Right kidney (tissue), 9 donors: ENCODE measurements at places on chromosomes 7 and 10.

DNA sequence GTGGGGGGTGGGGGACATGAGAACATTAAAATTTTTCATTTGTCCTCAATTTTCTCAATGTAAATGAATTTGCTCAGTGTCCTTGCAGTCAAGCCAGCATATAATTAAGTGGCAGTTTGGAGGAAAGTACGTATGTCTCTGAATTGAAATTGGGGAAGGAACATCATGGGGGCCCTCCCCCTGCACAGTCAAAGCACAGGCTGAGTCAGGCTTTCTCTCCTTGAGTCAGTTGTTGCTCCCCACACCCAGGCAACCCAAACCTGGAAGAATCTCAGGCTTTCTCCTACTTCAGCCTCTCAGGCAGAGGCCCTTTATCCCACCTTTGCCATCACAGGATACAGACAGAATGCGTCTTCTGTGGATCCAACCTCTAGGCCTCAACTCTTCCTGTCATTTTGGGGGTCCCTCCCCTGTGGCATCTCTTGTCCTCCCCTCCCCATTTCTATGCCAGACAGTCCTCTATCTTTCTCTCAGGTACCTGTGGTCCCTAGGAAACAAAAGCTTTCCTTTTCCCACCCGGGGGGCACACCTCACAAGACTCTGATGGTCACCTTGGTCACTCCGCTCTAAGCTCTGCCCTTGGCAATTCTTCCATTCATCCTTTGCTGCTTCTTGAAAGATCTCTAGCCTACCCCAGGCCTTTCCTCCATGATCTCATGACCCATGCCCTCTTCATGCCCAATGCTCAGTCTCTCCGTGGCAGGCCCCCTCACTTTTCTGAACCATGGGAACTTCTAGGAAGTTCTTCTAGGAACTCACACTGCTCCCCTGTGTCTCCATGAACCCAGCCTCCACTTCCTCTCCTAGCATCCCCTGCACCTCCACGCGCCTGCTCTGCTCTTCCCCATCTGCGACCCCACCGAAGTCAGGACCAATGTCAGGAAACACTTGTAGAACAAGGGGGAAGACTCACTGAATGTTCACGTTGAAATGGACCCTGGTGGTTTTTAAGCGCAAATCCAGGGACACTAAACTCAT, 40.4 kb downstream of the CREB3L2 start:
- DNase-seq, result no peak

GRCh38 chr7:135308583-135309327, 75.1 kb downstream of the STRA8 start:
- DNase-seq, result no peak

- no peak for DNase-seq
Observed at GRCh38 chr10:44300666-44301649, 83.9 kb downstream of the CXCL12 start.

- no peak for DNase-seq
Observed at GRCh38 chr7:140610204-140611165, 30.1 kb downstream of the DENND2A start.

DNA sequence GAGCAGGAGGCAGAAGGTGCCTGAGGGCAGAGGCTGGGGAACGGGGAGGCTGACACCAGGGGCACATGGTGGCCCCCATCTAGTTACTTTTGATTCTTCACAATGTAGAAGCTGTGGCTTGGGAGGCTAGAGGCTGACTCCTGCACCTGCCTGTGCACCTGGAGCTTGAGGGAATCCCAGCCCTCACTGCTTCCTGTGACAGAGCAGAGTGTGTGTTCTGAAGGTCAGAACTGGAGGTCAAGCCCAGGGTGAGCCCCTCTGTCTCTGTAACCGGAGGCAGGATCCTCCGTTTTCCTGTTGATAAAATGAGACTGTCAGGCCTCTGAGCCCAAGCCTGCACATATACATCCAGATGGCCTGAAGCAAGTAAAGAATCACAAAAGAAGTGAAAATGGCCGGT, 124.8 kb downstream of the ACTR3B start:
- DNase-seq, result no peak

GRCh38 chr7:92244808-92245486, 767 bp downstream of the KRIT1 start:
- no peak for DNase-seq

GRCh38 chr7:92765725-92766124, 70.6 kb downstream of the CDK6 start:
- no peak for DNase-seq

DNA sequence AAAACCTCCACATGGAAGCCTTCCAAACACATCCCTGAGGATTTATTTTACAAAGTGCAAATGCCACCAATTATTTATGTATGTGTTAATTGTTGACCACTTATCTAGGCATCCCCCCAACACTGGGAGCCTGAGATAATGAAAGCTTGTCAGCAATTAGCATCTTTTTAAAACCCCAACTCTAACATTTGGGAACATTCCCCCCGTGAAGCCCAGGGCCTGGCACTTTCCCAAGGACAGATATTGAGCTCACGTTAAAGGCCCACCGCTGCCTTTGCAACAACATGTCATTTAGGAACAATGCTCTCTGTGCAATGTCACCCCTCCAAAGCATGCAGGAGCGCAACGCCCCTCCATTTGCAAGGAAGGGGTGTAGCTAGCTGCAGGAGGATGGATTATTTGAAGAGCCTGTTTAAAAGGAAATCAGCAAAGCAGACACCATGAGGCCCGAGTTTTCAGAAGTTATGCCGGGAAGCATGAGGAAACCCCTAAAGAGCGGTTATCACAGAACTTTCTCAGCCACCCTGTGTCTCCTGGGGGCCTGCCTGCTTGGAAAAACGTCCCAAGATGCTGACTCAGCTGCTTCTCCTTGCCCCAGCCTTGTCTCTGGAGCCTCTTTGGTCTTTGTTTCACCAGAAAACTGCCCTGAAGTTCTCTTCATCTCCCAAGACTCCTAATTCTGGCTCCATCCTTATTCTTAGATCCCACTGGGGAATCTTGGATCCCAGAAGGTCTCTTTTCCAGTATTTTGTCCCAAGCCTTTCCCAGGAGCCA, 444.1 kb downstream of the GRID1 start:
- DNase-seq, result no peak

DNA sequence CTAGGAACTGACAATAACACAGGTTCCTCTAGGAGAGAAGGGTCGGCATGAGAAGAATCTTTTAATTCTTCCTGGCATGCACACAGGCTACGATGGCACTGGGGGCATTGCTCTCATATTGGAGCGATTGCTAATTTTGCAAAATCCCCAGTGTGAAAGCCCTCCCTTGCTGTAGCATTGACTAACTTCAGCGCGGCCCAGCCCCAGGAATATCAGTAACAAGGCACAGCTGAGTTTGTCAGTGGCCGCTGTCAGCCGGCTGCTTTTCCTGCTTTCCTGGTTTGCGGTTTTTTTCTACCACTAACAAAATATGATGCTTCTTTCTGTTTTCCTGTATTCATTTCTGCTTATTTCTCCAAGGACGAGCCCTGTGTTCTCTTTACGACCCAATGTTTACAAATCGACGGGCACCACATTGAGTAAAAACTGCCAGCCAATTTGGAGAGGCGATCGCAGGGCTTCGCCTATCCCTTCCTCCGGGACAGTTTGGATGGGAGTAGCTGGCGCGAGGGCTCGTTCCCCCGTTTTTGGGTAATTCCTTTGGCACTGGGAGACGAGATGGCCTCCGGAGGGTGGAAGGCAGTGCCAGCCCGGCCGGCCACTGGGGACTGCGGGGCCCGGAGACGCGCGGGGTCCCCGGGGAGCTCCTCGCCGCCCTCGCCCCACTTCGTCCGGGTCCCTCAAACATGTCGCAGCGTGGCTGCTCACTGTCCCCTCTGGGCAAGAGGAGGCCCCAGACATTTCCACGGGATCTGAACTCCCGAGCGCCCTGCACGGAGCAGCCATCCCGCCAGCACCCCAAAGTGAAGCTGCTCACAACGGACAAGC, 967 bp downstream of the ADARB2 start:
- DNase-seq, result peak; percentile 60

DNA sequence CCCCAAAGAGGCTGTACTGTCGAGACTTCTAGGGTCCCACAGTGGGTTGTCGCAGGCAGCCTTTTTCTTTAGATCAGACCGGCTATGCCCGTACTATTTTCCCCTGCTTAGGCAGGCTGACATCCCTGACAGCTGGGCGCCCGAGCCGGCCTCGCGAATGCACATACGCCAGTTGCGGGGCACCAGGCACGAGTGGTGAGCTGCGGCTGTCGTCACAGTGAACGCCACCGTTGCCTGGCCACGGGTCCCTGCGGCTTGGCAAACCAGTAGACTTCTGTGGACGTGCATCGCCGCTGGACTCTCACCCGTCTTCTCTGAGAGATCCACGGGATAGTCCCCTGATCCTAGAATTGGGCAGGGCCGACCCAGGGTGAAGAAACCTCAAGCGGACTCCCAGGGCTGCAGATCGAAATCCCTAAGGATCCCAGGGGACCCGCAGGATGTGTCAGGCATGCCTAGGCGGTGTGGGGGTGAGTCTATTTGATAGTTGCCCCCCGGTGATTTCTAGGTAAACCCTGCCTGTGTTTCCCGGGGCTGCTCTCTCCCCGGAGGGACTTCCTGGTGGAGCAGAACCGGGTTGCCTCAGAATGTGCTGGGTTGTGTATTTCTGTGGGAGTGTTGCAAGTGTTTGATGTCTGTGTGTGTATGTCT, 33.0 kb upstream of the ZNF273 start:
- DNase-seq, result no peak

DNA sequence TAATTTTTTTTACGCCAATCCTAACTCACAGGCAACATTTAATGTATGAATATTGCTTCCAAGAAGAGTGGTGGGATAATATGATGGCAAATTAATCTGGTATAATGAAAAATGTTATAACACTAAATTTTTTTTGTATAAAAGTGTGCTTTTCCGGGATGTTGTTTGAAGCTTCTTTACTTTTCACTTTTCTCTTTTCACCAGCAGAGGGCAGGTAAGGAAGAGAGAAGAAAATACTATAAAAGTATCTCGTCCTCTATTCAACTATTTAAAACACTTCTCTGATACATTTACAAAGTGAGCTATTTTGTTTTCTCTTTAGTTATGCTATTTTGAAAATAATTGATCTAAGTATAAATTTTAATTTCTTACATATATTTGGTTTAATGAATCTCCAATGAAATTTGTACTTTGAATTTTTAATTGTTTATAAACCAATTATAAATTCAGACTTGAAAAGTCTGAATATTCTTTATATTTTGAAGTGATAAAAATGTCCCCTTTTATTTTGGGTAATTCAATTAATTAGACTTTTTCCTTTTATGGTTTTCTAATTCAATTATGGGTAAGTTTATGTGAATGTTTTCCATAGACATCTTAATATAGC, 20.7 kb upstream of the CFTR start:
- DNase-seq, result no peak

GRCh38 chr7:31192986-31193385, 140.9 kb downstream of the ADCYAP1R1 start:
- DNase-seq, result peak; percentile 60
